ENCODE measurements at places on chromosomes 5 and 9.

DNA sequence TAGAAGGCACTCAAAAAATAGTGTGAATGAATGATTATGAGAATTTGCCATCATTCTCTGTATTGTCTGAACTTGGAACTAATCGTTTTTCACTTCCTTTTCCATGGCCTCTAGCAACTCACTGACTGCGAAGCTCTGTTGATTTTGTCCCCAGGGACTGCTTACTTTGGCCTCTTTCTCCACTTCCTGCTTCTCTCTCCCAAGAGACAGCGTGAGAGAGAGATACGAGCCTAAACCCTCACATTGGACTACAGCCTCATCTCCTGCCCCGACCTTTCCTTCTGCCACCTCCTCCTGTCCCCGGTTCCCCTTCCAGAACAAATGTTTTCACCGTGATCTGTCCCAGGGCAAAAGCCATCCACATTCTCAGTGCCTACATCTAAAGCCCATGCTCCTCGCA, 300.8 kb upstream of the PANK3 start:
- no peak for DNase-seq

DNA sequence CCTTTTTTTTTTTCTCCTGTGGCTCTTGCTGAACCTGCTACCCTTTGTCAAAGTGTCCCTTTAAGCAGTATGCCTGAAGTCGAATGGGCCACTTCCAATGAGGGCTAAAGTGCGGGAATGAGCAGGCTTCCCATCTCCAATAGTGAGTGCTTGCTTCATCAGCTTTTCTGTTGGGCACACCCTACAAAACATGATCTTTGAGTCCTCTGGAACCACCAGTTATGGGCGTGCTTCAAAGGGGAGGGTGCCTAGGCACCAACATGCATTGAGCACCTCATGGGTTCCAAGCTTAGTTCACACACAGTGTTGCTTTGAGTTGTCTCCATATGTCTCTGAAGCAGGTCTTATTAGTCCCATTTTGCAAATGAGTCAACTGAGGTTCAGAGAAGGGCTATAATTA, 132.8 kb upstream of the CPEB4 start:
- no peak for DNase-seq

DNA sequence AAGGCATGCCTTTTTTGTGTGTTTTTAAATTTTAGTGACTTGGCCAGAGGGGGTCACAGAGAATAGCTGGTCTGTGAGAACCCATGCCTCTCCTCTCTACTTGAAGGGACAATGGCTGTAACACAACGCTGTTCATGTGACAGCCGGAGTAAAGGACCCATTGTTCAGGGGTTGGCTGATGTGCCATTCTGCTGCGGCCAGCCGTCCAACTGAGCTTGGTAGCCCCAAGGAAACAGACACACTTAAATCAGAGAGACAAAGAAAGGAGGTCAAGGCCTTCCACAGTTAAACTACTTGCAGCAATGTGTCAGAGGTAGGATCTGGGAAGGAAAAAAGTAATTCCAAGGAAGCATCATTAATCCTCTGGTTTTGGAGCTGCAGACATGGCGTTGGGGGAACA, 8.1 kb downstream of the MEGF10 start:
- no peak for DNase-seq

DNA sequence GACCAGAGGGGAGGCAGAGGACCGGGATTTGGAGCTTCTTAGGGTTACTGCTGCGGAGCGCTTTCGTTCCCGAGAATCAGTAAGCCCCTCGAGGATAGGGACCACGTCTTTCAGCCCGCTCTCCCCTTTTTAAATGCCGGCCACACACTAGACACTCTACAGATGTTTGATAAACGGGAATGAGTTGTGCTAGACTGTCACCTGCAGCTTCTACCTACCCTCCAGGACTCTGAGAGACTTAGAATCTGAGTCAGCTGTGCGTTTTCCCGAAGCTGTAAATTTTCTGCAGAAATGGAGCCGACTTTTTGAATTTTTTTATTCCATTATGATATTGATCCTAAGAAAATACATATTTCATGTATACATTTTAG, 670 bp downstream of the CCDC171 start:
- no peak for DNase-seq

DNA sequence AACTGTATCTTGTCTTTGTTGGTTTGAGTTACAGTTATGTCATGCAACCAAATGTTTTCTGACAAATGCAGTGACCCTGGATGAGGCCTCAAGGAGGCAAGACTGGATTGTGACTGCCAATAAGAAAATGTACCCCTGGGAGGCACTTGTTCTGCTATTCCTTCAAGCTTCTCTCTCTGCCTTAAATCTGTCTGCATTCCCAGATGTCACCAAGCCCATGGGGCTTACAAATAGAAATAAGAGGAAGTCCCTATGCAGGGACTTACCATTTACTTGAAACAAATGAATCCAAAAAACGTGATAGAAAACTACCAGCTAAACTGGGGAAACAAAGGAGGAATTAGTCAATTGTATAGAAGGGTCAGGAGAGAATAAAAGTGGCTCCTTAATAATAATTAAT, 8.2 kb upstream of the PARP8 start:
- no peak for DNase-seq

GRCh38 chr5:1097381-1097987, 14.4 kb downstream of the SLC12A7 start:
- no peak for DNase-seq

DNA sequence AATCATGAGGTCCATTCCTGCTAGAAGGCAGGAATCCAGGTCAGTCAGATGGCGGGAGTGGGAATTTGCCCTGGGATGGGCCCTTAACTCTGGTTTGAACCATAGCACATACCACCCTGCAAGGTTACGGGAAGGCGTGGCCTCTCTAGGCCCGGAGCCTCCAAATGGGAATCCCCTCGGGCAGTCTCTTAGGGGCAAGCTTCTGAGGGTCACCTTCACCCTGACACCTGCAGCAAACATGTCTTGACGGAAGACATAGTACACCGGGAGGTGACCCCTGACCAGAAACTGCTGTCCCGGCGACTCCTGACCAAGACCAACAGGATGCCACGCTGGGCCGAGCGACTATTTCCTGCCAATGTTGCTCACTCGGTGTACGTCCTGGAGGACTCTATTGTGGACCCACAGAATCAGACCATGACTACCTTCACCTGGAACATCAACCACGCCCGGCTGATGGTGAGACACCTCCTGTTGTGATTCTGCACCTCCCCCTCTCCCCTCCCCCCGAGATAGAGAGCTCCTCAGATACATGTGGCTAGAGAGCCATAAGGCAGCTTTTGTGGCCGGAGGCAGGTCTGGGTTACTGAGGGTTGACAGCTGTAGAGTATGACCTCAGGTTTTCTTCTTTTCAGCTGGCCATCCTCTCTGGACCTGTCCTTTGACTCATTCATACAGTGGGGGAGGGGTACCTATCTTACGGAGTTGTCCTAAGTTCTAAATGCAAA, 957 bp downstream of the PRELID1 start:
- DNase-seq = no peak

- no peak for DNase-seq
These were observed 143.7 kb downstream of the ELAVL2 start for GRCh38 chr9:23682352-23682751.
